Stomach (tissue), 19 donors: ENCODE measurements at places on chromosomes 2 and 18. TPM values are rescaled to one million over a fixed set of nuclear protein-coding genes. Genes with fewer than 3 reads are reported as not detected.

Gene ANKZF1
- total RNA-seq: 62.8 TPM

Gene PTGR3
- total RNA-seq: 19.3 TPM

Gene CD207
- not detected for total RNA-seq

Gene GPR155
- 33.9 TPM for total RNA-seq

Gene SAG
- not detected for total RNA-seq

Gene PLGLB1
- 16.5 TPM for total RNA-seq

Gene UGT1A4
- total RNA-seq: 6.7 TPM

Gene SERPINB7
- not detected for total RNA-seq

Gene HOXD11
- not detected for total RNA-seq

Gene NABP1
- 1.4 TPM for total RNA-seq

Gene GGCX
- 87.5 TPM for total RNA-seq

Gene IL36RN
- total RNA-seq: not detected

Gene GPAT2
- total RNA-seq: 8.5 TPM

Gene UGT1A3
- total RNA-seq: not detected

Gene MSH2
- total RNA-seq: 3.1 TPM

Gene SLC9A4
- not detected for total RNA-seq

Gene ITGB6
- total RNA-seq: 27.1 TPM

Gene IL36G
- total RNA-seq: not detected

Gene LIMS3
- total RNA-seq: 3.6 TPM

Gene SERPINB13
- not detected for total RNA-seq

Gene NRP2
- total RNA-seq: 56.9 TPM

Gene OR6B2
- not detected for total RNA-seq

Gene MARCHF4
- total RNA-seq: not detected

Gene TFCP2L1
- 154 TPM for total RNA-seq

Gene C1GALT1C1L
- total RNA-seq: not detected

Gene ITGA6
- 20.4 TPM for total RNA-seq

Gene TGFA
- total RNA-seq: 3.5 TPM

Gene LRRTM4
- total RNA-seq: not detected

Gene DUSP2
- 5.8 TPM for total RNA-seq

Gene ABCG5
- not detected for total RNA-seq

Gene TMEM185B
- total RNA-seq: 15.2 TPM
